ENCODE measurements at places on chromosomes 3 and 15.

- DNase-seq: no peak
These were observed 17.9 kb downstream of the TMEM40 start for GRCh38 chr3:12741209-12741608.

GRCh38 chr3:61810953-61811497 lies 249.7 kb downstream of the PTPRG start:
- DNase-seq: no peak

DNA sequence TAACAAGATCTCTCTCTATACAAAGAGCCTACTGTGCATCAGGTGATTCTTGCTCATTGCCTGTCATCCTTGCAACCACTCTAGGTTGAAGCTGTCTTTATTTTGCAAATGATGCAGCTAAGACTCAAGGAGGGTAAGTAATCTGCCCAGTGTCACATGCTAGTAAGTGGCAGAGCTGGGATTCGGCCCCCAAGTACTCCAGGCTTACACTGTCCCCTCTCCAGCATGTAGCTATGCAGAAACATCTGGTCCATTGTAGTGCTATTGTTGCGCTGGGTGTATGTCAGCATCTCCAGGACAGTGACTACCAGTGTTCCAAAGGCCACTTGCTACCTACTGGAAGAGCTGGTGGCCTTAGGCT lies 248.9 kb downstream of the SLCO3A1 start:
- DNase-seq: no peak

DNA sequence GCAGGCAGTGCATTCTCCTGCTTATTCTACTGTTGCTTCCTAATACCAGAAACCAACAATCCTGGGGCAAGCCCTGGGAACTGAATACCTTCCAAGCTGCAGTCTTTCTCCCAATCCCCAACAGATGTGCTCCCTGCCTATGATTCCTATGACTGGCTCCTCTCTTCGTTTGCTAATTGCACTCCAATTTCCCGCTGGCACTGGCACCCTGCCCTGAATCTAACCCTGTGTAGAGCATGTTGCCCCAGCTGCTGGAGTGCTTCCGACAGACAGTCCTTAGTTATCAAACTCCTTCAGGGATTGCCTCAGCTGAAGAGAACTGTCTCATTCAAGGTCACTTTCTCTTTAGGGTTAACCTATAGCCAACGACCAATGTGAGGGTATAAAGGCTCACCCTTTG lies 214.1 kb downstream of the NECTIN3 start:
- no peak for DNase-seq

DNA sequence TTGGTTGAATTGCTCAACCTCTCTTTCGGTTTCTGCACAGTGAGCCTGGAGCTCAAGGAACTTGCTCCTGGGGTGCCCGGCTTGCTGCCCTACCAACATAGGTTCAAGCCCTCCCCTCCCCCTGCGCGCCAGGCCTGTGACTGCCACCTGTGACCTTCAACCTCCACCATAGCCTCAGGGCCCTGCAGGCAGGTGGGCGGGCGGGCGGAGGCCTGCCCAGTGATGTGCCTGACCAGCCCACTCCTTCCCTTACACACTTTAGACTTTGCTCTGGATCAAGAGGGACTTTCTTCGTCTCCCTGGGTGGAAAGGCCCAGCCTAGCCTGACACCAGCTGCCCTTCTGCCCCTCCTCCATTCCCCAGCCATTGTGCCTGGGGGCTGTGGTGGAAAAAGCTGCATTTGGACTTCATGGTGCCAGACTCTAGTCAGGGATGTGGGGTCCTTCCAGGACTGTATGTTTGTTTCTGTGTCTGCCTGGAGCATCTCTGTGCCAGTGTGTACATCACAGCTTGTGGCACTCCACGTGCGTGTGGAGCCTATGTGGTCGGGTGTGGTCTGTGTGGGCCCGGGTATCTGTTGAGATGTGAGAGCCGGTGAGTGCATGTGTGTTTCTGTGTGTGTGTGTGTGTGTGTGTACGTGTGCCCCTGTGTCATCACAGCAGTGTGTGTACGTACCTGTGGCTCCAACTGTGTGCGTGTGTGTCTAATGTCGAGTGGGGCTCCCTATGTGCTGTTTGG lies 9.5 kb downstream of the PRKCD start:
- DNase-seq: no peak

DNA sequence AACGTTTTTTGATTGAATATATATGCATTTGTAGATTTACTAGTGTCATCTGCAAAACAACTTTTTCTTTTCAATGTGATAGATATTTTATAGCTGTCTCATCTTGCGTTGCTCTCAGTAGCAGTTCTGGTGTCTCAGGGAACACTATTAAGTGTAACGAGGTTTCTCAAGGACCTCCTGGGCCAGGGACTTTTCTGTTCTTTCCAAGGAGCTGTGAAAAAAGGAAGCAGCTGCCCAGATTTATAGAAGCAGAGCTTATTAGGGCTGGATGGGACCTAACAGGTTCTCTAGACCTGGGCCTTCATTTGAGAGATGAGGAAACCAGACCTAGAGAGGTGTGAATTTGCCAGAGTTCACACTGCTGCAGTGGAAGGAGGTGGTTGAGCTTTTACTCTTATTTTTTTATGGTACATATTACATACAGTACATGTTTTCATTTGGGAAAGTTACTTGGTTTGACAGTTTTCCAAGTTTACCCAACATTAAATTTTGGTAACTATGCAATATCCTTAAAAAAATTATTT lies 16.1 kb downstream of the MAP2K1 start:
- no peak for DNase-seq

GRCh38 chr15:68232449-68232848 lies 2.9 kb upstream of the CLN6 start:
- DNase-seq: no peak

GRCh38 chr3:172279191-172279640 lies 169.0 kb downstream of the GHSR start:
- no peak for DNase-seq

Data from suprapubic skin (tissue), 4 donors.